ENCODE measurements at places on chromosomes 5 and 9.

GRCh38 chr5:91382530-91383026 lies 539 bp downstream of the ARRDC3 start:
- no peak for DNase-seq

- peak; percentile 52 for DNase-seq
Measured at GRCh38 chr9:92616655-92617111, 53.2 kb downstream of the IPPK start.

GRCh38 chr9:84293001-84293798 lies 47.4 kb downstream of the SLC28A3 start:
- DNase-seq: no peak

GRCh38 chr9:16689351-16689938 lies 181.0 kb downstream of the BNC2 start:
- DNase-seq: no peak

GRCh38 chr5:60792438-60792837 lies 51.6 kb downstream of the ELOVL7 start:
- DNase-seq: no peak

GRCh38 chr5:176888016-176888864 lies 10.9 kb downstream of the HK3 start:
- DNase-seq: no peak

DNA sequence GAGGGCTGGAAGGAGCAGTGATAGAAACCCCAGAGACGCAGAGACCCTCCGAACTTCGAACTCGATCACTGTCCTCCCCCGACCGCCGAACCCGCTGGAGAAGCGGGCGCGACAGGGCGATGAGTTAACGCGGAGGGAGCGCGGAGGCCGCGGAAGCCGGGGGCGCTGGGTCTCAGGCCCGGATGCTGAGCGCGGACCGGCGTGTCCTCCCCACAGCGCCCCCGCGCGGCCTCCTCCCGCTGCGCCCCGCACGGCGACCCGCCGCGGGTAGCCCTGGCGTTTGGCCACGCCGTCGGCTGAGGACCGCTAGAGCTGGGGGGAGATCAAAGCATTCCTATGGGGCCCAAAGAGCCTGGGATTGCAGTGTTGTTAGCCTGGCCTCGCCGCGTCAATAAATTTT lies 7.7 kb upstream of the DMRT2 start:
- DNase-seq: peak; percentile 33

GRCh38 chr9:21696411-21696871 lies 106.0 kb upstream of the MTAP start:
- DNase-seq: no peak

GRCh38 chr9:114488398-114489129 lies 16.7 kb downstream of the WHRN start:
- no peak for DNase-seq

DNA sequence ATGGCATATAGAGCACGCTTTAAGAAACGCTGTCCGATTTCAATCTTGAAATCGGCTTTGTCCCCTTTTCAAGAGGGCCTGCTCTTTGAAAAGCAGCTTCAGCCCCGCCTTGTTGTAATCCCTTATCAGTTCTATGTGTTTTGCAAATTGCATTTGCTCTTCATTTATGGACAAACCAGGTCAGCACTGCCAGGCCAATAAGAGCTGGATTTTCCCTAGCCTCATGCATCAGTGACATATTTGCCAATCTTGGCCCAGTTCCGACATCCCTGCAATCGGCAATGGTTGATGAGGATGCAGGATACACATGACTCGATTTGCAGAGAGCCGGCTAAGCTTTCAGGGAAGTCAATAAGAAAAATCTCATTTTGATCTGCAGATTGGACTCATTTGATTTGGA lies 529.1 kb upstream of the CLINT1 start:
- no peak for DNase-seq

- no peak for DNase-seq
Measured at GRCh38 chr5:31487506-31487905, 44.4 kb downstream of the DROSHA start.

Data from AG20443 (cell line).